HCEC 1CT (cell line): ENCODE measurements at places on chromosomes 7 and 10.

DNA sequence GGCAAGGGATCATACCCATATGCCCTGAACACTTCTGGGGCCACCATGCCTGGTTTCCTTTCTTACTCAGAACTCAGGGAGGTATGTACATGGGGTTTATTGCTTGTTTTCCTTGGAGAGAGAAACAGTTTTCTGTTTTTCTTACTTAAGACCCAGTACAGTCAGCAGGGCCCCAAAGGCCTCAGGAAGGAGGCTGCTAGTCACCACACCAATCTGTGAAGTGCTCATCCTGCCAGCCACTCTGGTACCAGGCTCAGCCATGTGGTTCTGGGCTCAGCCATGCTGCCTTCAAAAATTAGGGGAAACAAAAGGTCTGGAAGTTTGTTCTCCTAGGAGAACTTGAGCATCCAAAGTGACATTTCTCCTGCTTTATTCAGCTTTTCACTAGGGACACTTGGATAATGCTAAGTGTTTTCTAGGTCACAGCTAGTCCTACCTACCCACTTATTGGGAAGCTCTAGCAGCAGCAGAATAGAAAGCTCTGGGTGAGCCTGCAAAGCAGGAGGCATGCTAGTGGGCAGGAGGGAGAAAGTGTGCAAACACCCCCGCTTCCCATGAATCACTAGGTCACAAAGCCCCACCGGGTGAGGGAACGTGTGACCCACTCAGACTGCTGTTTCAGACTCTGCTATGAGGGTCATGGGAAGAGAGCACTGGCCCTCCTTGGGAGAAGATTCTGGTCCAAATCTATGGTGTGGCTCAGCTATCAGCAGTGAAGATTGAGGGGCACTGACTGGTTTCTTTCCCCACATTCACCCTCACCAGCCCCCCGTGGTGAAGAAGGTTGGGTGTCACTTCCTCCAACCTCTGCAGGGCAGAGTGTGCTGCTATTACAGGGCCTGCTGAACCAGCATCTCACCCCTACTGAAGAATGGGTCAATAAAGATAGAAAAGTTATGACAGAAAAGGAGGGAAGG lies 23.9 kb downstream of the NUDCD3 start:
- no peak for DNase-seq

GRCh38 chr10:72385724-72386123 lies 31.0 kb upstream of the DNAJB12 start:
- DNase-seq: no peak

DNA sequence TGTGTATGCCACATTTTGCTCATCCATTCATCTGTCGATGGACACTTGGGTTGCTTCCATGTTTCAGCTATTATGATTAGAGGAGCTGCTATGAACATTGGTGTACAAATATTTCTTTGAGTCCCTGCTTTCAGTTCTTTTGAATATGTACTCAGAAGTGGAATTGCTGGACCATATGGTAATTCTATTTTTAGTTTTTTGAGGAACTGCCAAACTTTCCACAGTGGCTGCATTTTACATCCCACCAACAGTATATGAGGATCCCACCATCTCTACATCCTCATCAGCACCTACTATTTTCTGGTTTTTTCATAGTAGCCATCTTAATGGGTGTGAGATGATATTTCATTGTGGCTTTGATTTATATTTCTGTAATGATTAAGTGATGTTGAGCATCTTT lies 44.7 kb upstream of the ZMIZ2 start:
- DNase-seq: no peak

- no peak for DNase-seq
These were observed 232.9 kb upstream of the PTN start for GRCh38 chr7:137576481-137576880.

DNA sequence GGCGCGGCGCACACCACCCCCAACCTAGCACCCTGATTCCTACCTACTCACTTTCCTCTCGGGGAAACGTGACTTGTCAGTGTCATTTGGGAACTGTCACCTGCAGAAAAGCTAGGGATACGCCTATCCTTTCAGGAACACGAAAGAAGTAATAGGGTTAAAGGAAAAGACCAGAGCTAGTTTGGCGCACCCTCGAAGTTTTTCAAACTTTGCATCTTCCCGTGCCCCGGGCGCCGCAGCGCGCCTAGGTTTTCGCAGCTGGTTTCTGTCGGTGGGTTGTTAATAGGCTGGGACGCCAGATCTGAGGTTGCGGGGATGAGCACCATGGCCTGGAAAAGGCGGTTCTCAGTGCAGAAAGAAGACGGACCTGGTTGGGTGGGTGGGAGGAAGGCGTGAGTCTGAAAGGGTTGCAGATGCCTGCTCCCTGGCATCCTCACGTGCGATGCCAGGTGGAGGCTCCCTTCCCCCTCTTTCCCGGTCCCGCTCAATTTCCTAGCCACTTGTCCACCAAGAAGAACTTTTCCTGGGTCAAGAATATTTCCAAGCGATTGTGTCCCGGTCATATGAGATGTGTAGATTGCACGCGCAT lies 568 bp upstream of the MEOX2 start:
- no peak for DNase-seq

DNA sequence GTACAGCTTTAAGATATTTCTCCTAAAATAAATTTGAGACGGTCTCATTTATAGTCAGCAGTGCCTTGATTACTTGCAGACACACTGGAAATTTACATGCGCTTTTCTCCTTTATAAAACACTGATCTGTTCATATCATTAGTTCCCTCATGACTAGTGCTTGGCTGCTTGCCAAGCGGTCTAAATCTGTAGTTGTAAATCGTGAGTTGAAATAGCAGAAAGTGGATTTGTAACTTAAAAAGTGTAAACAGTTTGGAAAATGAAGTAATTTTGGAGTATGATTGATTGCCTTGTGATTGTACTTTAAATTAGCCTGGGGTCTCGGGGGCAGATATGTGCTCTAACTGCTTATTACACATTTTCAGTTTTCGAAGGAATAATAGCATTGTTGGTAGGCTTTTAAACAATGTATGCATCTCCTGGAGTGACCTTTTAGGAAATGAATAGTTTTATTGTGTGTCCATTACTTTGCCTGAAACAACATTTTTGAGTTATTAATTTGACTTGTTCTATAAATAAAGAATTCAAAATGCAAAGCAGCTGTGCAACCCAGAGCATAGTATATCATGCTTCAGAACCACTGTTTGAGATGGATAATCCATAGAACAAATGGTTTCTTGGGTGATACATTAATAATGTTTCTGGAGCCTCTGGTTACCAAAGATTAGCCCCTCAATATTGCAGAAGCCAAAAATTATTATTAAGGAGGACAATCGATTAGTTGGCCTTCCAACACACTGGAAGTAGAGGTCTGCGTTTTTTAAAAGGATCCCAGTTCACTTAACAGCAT lies 73.3 kb downstream of the ARID5B start:
- peak; percentile 67 for DNase-seq

DNA sequence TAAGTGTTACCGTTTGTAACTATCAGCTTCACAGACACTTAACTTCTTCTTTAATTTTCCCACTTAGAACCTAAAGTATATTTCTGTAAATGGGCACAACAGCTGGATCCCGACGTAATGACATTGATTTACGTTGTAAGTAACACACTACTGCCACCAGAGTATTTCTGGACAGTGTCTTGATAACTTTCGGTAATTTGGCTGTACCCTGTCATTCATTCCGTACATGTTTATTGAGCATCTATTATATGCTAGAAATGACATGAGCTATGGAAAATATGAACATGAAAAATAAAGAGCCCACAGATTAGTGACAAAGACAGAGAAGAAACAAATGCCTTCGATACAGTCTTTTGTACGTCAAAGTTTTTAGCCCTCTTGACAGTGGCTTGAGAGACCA lies 291.4 kb downstream of the CCDC3 start:
- no peak for DNase-seq

DNA sequence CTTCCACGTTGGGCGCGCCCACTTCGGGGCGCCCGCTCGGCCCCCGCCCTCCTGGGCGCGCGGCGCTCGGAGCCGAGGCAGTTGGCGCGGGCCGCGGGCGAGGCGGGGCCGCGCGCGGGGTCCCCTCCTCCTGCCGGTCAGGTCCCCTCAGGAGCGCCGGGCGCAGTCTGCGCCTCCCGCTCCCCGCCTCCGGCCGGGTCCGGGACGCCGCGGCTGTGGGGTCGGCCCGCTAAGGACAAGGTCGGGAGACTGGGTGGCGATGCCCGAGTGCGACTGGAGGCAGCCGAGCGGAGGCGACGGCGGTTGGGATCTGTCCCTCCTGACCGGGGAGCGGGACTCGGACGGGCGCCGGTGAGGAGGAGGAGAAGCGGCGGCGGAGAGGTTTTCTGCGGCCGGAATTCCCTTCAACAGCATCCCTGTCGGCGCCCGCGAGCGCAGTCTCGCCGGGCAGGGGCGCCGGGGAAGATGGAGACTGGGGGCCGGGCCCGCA lies at the start of gene ATRNL1:
TSS of gene ATRNL1 (plus strand) at position 80 of the 490 bp plus-strand sequence. CDS start at position 466, 386 bp downstream.
- DNase-seq: no peak

DNA sequence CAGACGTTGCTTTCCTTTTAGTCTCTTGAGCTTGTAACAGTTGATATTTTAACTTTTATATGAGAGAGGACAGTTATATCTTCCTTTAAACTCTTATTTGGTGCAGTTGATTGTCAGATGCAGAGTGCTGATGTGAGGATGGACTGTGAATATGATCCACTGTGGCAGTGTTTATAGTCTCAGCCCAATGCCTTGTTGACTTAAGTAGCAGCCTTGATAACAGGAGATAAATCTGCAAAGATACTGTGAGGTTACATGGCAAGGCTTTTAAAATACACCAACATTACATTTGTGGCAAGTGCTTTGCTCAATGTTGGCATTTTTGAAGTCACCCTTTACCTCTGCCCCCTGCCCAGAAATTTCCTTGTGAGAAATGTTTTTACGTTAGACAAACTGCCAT lies 206.7 kb downstream of the AUTS2 start:
- no peak for DNase-seq

DNA sequence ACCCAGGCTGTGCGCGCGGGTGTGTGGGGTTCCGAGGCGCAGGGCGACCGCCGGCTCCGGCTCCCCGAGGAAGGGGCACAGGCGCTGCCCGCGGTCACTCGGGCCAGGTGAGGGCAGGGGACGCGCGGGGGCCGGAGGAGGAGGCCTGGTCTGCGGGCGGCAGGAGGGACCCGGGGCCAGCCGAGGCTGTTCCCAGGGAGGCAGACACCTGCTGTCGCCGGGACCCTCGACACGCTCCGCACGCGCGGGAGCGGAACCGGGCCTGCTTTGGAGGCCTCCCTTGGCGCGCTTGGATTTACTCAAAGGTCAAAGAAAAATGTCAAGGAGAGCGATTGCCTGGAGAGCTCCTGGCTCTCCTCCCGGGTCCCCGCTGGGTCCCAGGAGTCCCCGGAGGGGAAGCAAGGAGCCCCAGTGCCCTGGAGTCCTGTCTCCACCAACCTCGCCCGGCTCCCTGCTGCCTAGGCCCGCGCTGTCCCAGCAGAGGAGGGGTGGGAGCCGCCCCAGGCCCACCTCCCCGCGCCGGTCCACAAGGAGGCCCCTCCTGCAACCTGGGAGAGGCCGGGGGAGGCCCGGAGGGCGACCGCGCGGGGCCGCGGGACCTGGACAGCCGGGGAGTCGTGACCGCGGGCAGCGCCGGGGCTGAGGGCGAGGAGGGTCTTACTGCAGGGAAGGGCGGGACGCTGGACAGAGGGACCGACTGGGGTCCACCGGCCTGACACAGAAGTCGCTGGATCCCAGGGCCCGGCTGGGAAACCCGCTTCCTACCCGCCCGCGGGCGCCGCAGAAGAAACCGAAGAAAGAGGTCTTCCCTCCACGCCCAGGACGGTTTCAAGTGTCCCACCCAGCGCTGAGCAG lies 348.9 kb downstream of the DNAJB6 start:
- DNase-seq: no peak

- DNase-seq: no peak
These were observed 571 bp upstream of the PRKAR2B start for GRCh38 chr7:107043921-107044346.

- no peak for DNase-seq
These were observed 167.9 kb downstream of the PARD3 start for GRCh38 chr10:34647160-34647559.

GRCh38 chr10:132469197-132469884 lies 68.2 kb upstream of the INPP5A start:
- no peak for DNase-seq

DNA sequence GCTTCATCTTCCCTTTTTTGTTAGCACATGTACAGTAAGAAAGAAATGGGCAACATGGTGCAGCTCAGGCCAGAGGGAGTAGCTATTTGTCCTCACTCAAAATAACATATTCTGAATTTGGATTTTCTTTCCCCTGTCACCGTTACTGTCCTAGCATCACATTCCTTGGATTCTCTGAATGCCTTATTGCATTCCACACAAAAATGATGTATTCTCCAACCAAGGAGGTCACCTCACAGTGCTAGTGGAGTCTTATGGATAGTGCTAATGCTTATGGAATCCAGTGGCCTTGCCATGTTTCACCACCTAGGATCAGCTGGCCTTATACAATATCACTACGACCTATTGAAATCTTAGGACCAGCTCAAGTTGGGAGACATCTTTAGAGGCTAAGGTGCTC lies 7.2 kb downstream of the PRSS58 start:
- no peak for DNase-seq

GRCh38 chr7:156833312-156833711 lies 59.7 kb downstream of the LMBR1 start:
- no peak for DNase-seq

- no peak for DNase-seq
These were observed 228.5 kb upstream of the CACNA2D1 start for GRCh38 chr7:82672078-82672477.

GRCh38 chr7:150329331-150330120 lies 6.2 kb upstream of the ACTR3C start:
- DNase-seq: no peak

DNA sequence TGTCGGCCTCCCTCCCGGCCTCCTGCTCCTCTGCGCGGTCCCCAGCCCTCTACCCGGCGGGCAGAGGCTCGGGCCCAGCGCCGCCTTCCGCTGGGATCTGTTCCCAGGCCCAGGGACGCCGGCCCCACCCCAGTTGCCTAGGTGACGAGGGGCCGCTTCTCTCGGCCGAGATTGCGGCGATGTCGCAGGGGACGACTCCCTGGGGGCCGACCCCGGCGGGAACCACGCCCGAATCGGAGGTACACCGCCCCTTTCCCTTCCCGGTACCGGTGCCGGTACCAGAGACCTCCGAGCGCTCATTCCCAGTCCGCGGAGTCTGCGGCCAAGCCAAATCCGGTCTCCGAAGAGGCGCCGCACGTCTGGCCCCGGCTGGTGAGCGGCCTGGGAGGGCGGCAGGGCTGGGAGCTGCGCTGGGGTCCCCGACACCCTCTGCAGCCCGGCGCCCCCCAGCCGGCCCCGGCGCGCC lies at the start of gene CABCOCO1:
TSS of gene CABCOCO1 (plus strand) at position 136 of the 466 bp plus-strand sequence. CDS start at position 180, 44 bp downstream.
- peak; percentile 70 for DNase-seq

- no peak for DNase-seq
These were observed 842.5 kb downstream of the GRID1 start for GRCh38 chr10:85524001-85524666.

GRCh38 chr10:106310596-106310995 lies 853.9 kb downstream of the SORCS1 start:
- DNase-seq: no peak

DNA sequence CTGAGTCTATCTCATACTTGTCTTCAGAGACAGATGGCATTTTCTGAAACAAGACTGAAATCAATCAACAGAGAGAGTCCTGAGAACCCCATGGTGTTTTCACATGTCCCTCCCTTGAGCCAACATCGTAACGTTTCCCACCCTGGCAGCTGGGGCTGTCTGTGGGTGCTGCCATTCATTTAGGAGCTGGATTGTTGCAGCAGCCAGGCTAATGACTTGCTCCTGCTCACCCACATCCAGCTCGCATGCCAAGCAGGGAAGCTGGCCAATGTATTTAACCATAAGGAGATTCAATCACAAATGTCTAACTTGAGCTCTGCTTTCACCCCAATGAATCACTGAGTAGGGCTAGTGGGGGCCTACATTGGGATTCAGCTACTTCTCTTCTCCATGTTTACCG lies 146.1 kb downstream of the ADRA2A start:
- no peak for DNase-seq
